Left kidney (tissue), 8 donors: ENCODE measurements at places on chromosomes 6 and 20.
A peak's percentile ranks its signal among the peaks of the same experiment; 100 is the strongest.

DNA sequence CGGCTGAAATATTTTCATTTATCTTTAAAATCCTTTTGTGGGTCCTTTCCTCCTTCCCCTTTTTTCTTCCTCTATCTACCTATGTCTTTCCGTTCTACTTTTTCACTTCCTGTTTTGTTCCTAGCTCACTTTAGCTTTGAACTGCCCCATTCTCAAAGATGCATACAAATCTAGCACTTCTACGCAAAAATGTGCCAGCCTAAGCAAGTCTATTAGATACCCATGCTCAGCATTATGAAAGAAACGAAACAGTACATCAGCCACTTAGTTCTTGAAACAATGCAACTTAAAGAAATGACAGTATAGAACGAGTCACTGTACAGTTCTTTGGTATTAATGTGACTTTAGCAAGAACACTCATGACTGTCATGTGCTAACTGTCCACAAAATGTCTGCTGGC, 47.3 kb upstream of the MARCKS start:
- no peak for DNase-seq

DNA sequence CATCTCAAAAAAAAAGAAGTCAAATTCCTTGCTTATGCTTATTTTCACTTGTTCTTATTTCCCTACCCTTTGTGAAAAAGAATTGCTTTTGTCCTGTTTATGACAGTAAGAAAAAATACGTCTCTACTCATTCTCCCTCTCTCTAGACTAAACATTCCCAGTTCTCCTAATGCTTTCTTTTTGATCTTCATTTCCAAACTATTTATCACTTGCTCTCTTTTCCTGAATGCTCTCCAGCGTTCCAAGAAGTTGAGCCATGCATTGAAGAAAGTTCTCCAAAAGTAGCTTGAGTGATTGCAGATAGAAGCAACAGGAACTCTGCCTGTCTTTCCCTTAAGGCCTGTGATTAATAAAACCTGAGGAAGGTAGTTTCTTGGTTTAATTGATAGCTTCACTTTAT, 53.1 kb upstream of the TMEM170B start:
- no peak for DNase-seq

GRCh38 chr6:134317471-134318131, at the start of gene SGK1:
SGK1 (minus strand) TSS chr6:134318112; CDS start chr6:134317460, 652 bp downstream.
- peak; percentile 25 for DNase-seq

DNA sequence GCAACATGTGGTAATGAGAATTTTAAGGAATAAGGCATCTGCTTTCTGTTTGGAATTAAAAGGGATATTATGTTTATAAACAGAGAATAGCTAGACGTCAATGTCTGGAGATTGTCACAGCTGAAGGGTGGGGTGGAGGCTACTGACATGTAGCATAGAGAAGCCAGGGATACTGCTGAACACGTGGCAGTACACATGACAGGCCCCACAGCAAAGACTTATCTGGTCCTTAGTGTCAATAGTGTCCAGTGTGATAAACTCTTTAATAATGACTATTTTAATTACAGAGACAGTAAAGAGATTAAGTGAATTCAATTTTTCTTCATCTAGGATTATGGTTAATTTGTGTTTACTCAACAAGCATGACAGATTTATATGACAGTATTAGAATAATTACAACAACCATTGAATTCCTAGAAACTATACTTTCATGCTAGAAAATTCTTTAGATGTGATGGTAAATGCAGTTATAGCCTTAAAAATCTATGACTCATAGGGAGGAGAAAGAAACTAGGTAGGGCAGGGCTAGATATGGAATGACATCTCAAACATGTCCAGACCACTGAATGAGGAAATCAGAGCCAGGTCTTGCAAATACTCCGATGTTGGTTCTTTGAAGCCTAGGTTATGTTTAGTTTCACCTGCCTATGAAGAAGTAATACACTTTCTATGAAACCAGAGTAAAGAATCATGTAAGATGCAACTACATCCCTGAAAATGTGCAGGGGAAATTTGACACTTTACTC, 399.5 kb downstream of the PHF3 start:
- DNase-seq: no peak

DNA sequence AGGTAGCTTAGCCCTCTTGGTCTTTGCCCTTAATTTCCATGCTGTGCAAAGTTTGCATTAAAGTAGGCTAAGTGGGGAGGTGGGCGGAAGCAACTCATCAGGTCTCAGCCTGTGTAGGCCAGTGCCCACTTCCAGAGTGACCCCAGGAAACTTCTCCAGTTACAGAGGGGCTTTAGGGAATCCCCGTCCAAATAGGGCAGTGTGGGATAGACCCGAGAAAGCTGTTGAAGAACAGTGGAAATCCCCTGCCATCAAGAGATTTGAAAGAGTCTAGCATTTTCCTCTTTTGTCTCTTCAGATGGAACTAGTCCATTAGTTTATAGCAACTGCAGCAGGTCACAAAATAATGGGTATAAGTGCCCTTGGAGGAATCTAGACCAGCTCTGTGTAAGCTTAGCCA, 20.2 kb downstream of the SF3B5 start:
- no peak for DNase-seq

GRCh38 chr6:1593286-1593957, 16.3 kb upstream of the FOXC1 start:
- no peak for DNase-seq

DNA sequence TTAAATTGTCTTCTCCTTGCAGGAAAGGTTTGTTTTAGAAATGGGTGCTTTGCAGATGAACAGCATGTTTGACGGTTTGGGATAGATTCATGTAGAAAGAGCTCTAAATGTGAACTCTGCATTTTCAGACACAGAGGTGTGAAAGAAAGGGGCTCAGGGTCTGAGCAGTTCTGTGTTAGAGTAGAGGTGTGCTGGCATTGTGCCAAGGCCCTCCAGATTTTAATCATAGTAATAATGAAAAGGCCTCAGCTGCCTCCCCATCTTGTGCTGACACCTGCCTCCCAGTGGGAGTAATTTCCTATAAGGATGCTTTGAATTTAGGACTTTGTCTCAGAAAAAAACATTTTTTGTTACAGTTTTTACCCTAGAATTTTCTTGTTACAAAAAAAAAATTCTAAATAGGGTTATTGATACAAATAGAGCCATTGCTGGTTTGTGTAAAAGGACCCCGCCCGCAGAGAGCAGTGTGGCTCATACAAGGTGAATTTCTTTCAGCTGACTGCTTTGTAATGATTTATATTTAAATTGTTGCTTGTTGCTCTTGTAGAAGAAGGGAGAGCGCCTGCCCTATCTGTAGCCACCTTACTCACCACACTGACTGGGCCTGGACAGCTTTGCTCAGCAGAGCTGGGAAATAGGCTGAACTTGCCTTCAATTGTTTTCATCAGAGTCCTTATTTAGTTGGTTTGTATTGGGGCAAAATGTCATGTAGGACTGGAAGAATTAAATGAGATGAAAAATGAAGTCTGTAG, 294.5 kb downstream of the ZFAND3 start:
- DNase-seq: no peak

GRCh38 chr20:50482396-50482981, 27.7 kb upstream of the PTPN1 start:
- DNase-seq: no peak

- DNase-seq: peak; percentile 56
Observed at GRCh38 chr20:17875106-17875980, 93.3 kb downstream of the SNX5 start.

DNA sequence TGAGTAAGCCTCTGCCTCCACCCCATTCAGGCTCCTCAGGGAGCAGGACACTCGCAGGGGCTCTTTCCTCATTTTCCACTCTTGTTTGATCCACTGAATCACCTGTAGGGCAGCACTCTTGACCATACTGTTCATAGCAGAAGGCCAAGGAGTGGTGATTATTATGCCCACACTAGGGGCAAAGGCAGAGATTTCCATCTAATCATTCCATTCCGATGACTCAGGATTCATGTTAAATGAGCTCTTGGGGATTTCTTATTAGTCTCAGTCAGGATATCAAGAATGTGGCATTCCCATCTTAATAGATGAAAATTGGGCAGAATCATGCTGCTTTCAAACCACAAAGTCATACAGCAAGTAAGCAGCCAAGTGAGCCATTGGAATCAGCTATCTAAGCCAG, 101.9 kb upstream of the MOCS1 start:
- no peak for DNase-seq
